DMS79 treated with DMSO at 0.1 percent for 48 hours (cell line): ENCODE measurements at places on chromosomes 5 and 9.

DNA sequence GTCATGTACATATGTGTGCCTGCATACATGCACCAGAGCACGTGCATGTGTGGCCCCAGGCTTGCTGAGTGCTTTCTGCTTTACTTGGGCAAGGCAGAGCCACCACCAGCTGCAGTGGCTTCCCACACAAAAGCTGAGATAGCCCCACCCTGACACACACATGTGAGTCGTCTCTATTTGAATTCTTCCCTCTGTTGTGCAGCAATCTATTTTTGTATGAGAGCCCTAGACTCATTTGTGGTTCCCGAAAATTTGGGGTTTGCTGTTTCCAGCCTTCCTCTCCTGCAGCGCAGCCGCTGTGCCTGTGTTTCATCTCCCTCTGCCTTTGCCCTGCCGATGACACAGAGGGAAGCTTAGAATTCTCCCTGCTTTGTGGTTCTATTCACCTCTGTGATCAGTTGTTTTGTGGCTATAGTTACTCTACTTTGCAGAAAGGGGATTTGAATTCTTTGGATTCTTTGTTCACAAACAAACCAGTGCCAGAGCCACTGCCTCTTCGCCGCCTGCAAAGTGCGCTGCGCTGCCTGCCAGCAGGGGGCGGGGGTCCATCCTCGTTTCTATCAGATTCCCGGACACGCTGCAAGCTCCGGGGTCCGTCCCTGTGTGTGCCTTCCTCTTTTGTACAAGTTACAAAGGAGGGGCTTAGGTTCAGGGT lies 95.8 kb upstream of the DAP start:
- no peak for DNase-seq

- DNase-seq, result no peak
These were observed 563.9 kb downstream of the RAB3C start for GRCh38 chr5:59146729-59147128.

- DNase-seq, result no peak
These were observed 28.8 kb downstream of the TMEM174 start for GRCh38 chr5:73201547-73202513.

DNA sequence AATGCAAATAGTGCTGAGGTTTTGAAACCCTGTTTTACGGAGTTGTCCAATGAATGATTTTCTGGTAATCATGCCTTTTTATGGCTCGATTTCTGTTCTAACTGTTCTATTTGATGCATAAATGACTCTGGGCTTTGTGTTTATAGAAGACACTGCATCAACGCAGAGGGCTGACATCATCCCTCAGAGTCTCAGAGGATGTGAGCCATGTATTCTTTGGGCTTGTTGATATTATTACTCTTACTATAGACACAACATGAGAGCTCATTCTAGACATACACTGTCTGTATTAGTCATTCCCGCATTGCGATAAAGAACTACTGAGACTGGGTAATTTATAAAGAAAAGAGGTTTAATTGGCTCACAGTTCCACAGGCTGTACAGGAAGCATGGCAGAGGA lies 31.6 kb downstream of the CDH6 start:
- no peak for DNase-seq

DNA sequence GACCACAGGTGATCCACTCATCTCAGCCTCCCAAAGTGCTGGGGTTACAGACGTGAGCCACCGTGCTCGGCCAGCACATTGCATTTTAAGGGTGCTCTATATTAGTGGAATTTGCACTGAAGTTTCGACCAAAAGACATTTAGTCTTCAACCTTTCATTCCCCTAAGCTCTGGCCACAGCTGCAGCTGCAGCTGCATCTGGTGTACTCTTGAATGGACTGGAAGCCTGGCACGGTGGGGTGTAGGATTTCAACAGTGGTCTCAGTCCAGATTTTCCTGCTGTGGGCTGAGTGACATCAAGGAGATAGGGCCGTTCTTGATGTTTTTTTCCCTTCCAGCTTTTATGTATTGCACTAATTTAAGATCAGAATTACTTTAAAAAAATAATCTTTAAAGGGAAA lies 255.2 kb downstream of the PDZD2 start:
- DNase-seq, result no peak

DNA sequence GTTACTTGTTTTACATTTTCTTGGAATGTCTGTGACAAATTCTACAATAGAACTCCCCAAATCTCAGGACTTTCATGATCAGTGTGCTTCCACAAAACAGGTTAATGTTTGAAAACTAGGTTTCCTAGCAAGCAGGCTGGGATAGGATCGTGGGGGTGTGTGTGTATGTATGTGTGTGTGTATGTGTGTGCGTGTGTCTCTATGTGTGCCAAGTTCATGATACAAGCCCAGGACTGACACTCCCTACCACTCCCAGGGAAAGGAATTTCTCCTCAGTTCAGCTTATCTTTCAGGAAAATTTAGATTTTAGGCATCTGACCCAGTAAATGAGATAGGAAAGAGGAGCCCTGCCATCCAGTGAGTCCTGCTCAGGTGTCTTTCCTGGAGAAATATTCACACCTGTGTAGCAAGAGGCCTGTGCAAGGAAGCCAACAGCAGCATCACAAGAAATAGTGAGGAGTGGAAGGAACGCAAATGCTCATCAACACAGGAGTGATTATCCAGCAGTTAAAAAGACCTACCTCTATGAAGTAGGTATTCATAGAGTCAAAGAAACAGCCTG lies 13.8 kb upstream of the ABLIM3 start:
- DNase-seq, result no peak

- no peak for DNase-seq
These were observed 69.8 kb downstream of the SLC46A2 start for GRCh38 chr9:112820881-112821280.

DNA sequence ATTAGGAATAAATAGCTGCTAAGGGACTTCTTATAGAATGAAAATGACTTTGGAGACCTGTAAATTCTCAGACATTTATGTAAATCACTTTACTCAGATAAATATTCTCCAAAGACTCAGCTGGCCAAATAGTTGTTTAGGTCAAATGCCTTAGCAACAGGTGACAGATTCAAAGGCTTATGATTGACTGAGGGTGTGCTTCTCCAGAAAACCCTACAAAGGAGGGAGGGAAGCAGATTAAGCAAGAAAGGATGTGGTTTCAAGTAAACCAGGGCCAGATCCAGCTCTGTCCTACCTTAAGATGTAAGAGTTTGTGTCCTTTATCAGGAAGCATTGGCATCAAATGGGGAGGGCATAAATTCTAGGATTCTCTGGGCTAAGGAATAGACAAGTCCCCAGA lies 433.0 kb downstream of the TLE1 start:
- no peak for DNase-seq

GRCh38 chr5:13581914-13582313 lies 362.6 kb downstream of the DNAH5 start:
- no peak for DNase-seq

DNA sequence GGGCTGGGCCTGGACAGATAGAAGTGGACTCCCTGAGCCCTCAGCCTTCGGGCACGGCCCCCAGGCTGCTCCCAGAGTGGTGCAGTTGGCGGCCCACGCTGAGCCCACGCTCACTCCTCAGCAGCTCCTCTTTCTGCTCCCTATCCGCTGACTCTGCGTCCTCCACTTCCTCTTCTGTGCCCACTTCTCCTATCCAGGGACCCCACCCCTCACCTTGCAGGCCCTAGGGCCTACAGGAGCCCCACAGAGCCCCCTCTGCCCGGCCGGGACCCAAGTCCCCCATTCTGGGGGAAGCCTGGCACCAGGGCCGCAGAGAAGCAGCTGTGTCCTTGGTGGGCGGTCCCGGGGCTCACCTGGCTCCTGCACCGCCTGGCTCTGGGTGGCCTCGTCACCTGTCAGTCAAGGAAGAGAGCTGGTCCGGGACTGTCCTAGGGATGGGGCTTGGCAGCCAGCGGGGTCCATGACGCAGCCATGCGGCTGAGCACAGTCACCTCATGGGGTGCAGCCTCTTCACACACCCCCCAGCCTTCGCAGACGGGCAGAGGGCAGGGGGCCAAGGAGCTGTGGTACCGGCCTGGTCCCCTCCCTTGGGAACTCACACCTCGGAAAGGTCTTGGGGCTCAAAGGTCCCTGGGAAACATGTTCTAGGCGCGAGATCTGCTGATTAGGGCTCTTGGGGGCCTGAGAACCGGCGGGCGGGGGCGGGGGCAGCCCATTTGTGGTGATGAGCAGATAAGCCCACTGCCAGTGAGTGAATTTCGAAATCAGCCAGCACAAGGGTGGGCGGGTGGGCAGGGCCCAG lies 5.4 kb upstream of the NRARP start:
- no peak for DNase-seq
